ENCODE measurements at places on chromosomes 1 and 21.

GRCh38 chr1:29240400-29240837 is 4.1 kb downstream of the PTPRU start:
- no peak for DNase-seq

GRCh38 chr1:160069460-160070231 is at the start of gene KCNJ10:
Gene KCNJ10, minus strand, starts transcription at chr1:160070160. Its CDS starts 27,628 bp downstream, at chr1:160042532.
- DNase-seq = no peak

DNA sequence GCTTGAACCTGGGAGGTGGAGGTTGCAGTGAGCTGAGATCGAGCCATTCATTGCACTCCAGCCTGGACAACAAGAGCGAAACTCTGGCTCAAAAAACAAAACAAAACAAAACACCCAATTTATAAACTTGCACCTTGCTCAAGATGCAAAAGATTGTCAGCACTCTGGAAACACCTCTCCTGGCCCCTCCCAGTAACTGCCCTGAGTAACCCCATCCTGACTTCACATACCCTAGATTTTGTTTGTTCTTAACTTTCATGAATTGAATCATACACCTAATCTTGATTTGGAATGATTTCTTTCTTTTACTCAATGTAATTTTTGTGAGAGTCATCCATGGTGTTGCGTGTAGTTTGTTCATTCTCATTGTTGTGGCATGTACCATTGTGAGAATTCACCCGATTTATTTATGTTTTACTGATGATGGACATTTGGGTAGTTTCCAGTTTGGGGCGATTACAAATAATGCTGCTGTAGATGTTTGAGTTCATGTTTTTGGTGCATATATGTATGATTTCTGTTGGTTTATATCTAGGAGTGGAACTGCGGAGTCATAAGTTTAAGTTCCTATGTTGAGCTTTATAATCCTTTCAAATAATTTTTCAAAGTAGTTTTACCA is 10.4 kb downstream of the NECAP2 start:
- DNase-seq = no peak

GRCh38 chr1:109425391-109426280 is 612 bp downstream of the PSMA5 start:
- no peak for DNase-seq

DNA sequence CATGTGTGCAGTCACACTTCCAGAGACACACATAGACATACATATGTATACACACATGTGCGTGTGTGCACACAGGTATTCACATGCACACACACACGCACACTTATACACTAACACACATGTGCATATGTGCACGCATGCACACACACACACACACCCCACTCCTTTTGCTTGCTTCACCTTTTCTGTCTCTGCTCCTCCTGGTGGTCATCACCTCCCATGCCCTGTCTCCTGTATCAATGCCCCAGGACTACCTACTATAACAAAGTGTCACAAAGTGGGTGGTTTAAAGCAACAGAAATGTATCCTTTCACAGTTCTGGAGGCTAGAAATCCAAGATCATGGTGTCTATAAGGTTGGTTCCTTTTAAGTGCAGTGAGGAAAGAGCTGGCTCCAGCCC is 27.4 kb downstream of the ETS2 start:
- no peak for DNase-seq

- no peak for DNase-seq
Observed at GRCh38 chr1:212945056-212945455, 5.3 kb upstream of the VASH2 start.

DNA sequence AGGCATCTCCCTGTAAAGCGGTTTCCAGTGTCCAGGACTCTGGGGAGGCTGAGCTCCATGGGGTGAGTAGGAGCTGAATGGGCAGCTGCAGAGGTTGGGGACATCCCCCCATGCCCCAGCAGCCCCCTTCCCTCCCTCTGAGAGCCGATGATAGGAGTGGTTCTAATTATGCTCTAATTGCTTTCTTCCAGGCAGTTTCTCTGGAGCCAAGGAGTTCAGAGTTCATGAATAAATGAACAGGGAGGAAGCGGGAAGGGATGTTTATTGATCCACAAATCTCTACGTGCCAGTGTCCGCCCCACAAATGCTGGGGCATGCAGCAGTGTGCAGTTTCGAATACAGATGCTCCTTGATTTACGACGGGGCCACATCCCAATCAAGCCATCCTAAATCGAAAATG is 15.6 kb downstream of the NKAIN1 start:
- DNase-seq = no peak

DNA sequence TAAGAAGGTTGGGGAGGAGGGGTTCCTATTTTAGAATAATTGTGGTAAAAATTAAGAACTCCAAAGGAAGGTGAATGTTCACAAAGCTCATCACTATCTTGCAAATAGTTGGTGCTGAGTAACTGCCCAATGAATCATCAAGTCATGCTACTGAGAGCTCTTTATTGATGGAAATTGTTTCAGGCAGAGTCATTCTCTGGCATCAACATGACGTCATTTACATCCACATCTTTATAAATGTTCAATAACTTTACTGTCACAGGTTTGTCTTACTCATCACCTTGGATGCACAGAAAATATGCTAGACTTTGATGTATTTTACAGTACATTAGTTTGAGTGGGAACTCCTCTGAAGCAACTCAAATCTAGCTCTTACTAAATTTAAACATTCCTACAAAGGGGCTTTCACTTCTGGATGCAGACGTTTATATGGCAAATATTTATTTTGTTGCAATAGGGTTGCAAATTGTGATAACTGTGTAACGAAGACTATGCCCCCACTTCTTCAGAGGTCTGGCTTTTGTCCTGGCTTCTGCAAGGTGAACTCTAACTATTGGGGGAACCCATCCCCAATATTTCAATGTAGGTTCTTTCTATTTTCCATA is 273.7 kb upstream of the AJAP1 start:
- DNase-seq = no peak

DNA sequence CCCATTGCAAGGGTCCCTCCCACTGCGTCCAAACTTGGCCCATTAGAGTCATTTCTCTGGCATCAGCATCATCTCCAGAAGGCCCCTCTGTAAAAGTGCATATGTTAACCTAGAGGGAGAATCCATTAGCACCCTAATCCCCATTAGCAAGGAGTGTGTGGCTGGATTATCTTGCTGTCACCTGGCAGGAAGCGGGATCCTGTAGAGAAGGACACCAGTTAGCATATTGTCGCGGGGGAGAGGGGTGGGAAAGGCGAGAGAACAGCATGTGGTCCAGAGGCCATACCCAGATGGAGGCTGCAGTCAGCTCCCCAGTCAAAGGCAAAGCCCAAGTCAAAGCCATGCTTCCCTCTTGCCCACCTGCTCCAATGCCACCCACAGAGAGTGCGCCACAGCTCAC is 64.0 kb downstream of the OLIG1 start:
- DNase-seq = no peak

DNA sequence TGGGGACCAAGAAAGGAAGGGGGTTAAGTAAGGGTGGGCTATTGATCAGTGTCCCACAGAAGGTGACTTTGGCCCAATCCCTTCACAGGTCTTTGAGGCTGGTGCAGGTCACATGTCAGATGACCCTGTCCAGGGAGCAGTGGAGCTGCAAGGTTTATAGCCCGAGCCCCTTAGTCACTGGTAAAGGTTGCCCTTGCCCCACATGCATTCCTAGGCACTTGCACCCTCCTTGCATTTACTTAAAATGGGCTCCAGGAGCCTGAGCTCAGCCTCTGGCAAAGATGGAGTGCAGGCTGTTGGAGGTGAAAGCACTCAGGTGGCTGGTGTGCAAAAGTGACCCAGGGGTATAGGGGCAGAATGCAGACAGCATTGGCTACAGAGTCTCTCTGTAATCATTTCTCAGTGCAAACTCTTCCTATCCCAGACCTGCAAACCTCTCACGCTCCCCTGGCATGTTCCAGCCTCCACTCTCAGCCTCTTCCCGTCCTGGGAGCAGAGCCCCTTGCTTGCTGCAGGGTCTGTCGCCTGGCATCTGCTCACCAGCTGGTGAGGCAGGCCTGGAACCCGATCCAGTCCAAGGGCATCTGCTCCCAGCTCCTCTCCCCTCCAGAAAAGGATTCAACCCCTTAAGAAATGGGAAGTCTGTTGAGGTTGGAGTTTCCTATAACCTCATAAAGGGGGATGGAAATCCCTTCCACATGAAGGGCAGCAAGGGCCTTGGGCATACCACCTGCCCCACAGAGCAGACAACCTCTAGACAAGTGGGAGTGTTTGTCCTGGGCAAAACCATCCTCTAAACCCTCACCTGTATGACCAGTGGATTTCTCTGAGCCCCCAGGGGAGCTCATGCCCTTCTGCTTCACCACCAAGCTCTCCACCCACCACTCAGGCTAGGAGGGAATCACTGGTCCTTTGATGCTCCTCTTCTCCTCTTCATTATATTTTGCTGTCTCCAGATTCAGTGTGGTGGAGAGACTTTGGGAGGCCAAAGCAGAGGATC is 23.1 kb upstream of the PTPRF start:
- no peak for DNase-seq

- no peak for DNase-seq
Observed at GRCh38 chr1:241985787-241986186, 13.1 kb downstream of the MAP1LC3C start.
